Activated T-cell treated with anti-CD3 and anti-CD28 coated beads for 1 hour (primary cell): ENCODE measurements at places on chromosomes 3 and 15.

GRCh38 chr3:114332342-114333179 is 38.7 kb downstream of the TIGIT start:
- no peak for DNase-seq

DNA sequence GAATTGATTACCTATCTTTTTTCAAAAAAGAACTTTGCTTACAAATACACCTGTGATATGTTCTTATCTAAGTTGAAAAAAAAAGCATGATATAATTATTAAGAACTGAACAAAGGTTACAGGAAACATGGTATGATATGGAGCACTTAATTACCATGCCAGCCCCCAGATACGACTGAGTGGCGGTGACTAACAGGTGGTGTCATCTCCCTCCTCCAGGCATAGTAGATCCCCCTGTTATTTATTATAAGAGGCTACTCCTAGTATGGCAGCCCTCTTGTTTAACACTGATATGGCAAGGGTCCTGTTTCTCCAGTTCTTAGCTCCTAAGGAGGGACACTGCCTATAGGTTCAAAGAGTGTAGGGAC is 31.0 kb upstream of the TM4SF4 start:
- DNase-seq, result no peak

- DNase-seq, result no peak
These were observed 5.5 kb downstream of the AP3S2 start for GRCh38 chr15:89888214-89888804.

- no peak for DNase-seq
These were observed 108.0 kb downstream of the SNRPN start for GRCh38 chr15:25062551-25063430.

- DNase-seq, result no peak
These were observed 50.2 kb downstream of the RARB start for GRCh38 chr3:25478211-25478757.

- DNase-seq, result no peak
These were observed 45.8 kb downstream of the CHP1 start for GRCh38 chr15:41276831-41277230.

DNA sequence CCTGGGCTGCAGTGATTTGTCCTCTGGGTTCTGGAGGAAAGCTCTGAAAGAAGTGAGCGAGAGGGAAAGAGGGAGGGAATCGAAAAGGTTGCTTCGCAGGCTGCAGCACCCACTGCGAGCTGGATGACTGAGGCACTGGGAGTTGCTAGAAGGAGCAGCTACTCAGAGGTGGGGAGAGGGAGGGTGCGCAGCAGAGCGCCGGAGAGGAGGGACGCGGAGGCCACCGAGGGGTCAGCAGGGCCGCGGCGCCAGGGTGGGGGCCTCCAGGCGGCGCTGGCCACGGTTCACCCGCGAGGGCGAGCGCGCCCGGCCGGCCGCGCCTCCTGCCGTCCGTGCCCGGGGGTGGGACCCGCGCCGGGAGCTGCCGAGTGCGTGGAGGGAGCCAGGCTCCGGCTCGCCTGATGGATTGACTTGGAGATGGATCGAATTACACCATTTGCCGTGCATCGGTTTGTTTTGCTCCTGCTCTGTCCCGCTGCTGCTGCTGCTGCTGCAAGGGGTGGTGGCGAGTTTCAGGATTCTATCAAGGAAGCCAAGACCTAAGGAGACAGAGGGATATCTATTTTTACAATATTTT is at the start of gene SEMA6D:
Gene SEMA6D, plus strand, starts transcription at position 470 of the 577 bp plus-strand sequence. CDS start 42,294 bp downstream, outside the sequence.
- no peak for DNase-seq
